ENCODE measurements at places on chromosomes 7 and 10.

- DNase-seq, result no peak
Measured at GRCh38 chr10:127776816-127777215, 39.8 kb downstream of the FOXI2 start.

DNA sequence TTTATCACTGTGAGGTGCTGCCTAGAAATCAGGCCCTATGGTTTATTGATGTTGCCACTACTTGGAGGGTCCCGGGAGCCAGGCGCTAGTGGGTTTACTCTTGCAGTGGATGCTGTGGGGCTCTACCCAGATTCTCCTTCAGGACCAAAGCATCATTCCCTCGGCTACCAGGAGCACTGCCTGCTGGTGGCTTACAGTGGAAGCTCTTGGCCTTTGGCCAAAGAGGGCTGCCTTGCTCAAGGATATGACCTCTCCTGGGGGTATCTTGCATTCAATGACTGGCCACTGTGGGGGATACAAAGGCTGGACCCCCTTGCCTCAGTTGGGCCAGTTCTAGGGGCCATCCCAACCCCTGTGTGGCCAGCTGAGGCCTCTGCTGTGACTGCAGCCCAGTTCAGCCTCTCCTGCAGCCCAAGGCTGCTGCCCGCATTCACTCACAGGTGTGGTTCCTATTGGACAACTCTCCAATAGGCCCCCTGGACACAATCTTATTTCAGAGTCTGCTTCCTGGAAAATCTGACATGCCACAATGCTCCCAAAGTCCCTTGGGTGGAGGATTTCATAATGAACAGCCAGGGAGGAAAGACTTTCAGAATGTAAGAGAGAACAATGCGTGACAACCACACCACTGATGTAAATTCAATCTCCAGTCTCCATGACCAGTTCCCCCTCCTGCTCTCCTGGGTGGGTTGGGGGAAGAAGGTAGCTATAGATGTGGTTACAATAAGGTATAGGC lies 196.3 kb downstream of the SNX10 start:
- DNase-seq, result no peak

- peak; percentile 72 for DNase-seq
Measured at GRCh38 chr7:72176875-72177274, 235.3 kb downstream of the CALN1 start.

GRCh38 chr7:74443543-74444247 lies 10.0 kb upstream of the GTF2IRD1 start:
- peak; percentile 25 for DNase-seq

DNA sequence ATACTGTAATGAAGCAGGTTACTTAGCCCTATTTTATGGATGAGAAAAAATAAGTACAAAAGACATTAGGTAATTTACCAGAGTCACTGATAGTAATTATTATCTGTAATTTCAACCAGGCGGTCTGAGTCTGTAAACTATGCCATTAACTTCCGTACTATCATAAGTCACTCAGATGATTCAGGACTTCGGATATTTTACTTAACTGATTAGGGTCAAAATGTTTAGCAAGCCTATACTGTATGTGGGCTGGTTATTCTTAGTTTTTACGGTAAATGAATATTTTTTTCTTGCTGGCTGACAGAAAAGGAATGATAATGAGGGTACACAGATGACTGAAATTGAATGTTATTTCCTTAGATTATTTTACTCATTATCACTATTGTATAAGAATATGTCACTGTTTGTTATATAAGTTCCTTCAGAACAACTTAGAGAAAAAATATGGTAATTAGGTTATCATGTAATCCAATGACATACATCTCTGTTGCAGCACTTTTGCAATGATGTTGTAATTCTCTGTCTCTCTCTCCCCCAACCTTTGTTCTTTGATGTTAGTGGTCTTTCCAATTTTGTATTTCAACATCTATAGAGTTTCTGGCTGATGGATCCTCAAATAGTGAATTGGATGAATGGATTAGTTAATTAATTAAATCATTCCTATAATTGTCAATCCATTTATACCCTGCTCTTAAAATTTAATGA lies 165.6 kb downstream of the ZEB1 start:
- no peak for DNase-seq

- DNase-seq, result no peak
Measured at GRCh38 chr7:96300502-96300901, 21.4 kb downstream of the SLC25A13 start.

DNA sequence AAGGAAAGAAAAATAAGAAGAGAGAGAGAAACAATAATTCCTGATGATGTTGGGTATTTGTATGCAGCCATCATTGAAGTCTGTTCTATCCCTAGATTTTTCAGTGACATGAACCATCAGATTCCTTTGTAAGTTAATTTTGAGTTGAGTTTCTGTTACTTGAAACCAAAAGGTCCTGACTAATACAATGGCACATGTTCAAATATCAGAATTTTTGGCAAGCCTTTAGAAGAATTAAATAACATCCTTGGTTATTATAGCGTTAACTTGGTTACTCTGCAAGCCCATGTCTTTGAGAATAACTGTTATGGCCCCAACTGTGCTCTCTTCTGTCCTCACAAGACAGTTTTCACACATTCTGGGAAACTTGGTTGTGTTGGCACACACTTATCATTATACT lies 66.5 kb downstream of the SYPL1 start:
- no peak for DNase-seq

- DNase-seq, result no peak
Measured at GRCh38 chr10:1939016-1939415, 201.7 kb upstream of the ADARB2 start.

Data from head of caudate nucleus (tissue), 42 donors.